ENCODE measurements at places on chromosomes 16 and 17. TPM values are rescaled to one million over a fixed set of nuclear protein-coding genes. Genes with fewer than 3 reads are reported as not detected.

DNA sequence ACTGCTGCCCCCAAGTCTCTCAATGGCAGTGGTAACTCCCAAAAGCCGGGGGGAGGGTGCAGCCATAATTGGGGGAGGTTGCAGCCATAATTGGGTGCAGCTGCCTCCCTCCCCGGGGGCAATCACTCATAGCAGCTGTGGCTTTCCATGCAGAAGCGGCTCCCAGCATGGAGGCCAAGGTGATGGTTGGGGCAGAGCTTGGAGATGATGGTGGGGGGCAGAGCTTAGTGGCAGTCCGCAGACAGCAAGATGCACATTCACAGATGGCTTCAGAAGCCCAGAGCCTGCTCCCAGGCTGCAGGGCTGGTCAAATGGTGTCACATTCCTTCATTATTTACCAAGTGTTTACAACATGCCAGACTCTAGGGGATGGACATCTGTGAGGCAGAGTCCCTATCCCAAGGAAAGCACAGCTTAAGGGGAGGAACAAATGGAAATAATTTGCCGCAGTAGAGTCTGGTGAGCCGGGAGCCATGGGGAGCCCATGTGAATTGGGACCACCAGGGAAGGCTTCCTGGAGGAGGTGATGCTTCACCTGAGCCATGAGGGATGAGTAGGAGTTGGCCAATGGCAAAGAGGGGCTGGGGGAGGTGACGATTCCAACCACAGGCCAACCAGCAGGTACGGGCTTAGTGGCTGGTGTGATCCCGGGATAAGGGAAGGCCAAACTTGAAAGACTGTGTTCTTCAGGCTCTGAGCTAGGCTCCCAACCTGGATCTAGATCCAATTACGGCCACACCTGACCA is 8.1 kb downstream of the DOC2B start:
- no peak for DNase-seq

DNA sequence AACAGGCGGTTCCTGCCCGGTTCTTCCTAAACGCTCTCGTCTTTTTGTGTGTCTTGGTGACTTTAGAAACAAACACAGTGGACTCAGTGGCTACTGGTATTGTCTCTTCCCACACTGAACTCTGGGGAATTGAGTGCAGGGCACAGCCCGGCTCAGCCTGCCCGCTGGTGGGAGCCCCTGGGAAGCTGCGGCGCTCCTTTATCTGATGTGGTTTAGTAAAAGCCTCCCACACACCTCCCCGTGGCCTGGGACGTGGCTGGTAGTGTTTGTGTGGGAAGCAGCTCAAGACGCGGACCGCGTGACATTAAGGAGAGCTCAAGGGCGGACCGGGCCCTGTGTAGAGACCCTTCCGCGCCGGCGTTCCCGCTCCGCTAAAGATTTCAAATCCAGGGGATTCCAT is 55.4 kb upstream of the PVALEF start:
- DNase-seq = no peak

DNA sequence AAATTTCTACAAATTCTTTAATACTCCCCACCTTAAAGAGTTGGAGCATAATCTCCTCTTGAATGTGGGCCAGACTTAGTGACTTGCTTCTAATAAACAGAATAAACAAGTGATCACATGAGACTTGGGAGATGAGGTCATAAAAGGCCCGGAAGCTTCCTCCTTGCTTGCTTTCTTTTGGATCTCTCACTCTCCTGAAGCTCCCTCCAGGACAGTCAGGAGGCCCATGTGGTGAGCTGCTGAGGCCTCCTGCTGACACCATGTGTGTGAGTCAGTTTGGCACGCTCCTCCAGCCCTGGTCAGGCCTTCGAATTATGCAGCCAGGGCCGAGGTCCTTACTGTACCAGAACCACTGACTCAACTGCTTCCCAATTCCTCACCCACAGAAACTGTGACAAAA is 53.2 kb downstream of the NDEL1 start:
- DNase-seq = no peak

DNA sequence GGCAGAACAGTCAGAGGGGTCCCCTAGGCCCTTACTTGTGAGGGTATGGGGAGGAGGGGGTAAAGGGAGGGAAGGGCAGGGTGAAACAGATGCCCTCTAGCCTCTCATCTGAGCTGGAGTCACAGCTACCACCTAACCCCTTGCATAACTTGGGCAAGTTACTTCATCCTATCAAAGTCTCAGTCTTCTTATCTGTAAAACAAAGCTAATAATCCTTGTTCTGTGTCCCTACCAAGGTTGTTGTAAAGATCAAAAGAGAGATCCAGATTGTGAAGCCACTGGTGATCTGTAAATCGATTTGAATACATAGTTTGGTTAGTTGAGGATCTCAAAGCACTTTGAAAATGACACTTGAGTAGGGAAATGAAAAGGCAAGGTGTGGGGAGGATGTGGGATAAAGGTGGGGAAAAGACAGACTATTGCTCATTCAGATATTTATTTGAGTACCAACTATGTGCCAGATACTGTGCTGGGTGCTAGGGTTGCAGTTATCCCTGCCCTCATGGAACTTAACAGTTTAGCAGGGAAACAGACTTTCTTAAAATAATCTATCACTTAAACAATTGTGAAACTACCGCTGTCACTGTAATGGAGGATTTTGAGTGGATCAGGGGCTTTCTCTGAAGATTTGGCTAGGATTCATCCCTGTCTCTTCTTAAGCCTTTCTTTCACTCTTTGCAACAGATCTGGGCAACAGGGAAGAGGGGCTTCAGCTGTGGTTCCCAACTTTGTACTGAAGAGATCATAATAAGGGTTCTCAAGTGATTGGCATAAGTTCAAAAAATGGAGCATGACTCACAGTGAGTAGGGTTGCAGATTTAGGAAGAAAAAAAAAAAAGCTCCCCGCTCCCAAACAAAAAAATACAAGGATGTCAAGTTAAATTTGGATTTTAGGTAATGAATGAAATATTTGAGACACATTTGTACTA is 3.0 kb downstream of the HEATR9 start:
- no peak for DNase-seq

- DNase-seq = peak; percentile 77
These were observed 43.0 kb upstream of the TOB1 start for GRCh38 chr17:50908860-50909764.

DNA sequence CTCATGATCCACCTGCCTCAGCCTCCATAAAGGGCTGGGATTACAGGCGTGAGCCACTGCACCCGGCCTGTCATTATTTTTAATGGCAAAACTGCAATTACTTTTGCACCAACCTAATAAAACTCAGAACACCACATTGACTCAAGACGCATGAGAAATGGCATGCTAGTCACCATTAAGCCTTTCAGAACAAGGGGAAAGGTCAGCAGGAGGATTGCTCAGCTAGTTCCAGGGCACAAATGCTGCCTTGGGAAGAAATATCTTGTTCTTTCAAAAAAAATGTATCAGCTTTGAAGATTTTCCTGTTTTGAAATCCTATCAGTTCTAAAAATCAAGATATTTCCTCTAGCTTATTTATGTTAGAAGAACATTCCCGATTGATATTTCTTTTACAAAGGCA is 32.4 kb upstream of the CDYL2 start:
- DNase-seq = no peak

KCTD11 gene
- total RNA-seq = 11.0 TPM

AXIN2 gene
- total RNA-seq = 1.0 TPM
